Esophagus mucosa (tissue), 1 donor: ENCODE measurements at places on chromosomes 2 and 18. TPM values are rescaled to one million over a fixed set of nuclear protein-coding genes. Genes with fewer than 3 reads are reported as not detected.

TCF23 gene
- not detected for total RNA-seq

RBM43 gene
- total RNA-seq: 3.1 TPM

C2orf66 gene
- total RNA-seq: not detected

IL36A gene
- 167 TPM for total RNA-seq

GALR1 gene
- not detected for total RNA-seq

DTNA gene
- total RNA-seq: 2.3 TPM

MEMO1 gene
- 52.2 TPM for total RNA-seq

DNA sequence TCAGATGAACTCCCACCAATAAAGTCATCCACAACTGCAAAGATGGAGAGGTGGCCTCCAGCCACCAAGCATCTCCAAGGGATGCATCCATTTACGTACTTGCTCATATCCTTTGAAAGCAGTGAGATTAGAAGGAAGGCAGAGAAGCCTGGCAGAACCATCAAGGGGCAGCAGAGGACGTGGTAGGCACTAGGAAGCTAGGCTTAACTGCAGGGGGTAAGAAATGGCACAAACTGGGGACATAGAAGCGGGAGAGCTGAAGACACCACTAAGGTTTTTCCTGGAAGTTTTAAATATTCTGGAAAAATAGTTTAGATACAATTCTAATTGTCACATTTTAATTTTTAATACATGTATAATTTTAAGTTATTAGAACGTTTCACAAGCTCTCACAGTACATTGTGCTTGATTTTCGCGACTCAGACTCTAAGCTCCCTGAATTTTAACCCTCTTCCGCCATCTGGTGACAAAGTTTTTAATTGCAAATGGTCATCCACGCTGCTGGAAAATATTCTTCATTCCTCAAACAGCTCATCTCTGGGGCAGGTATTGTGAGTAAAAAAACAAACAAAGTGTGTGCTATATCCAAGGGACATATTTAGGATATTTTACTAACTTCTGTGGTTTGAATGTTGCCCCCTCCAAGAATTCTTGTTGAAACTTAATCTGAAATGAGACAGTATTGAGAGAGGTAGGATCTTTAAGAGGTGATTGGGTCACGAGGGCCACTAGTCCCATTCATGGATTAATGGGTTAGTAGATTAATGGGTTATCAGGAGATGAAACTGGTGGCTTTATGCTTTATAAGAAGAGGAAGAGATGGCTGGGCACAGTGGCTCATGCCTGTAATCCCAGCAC lies 1.6 kb upstream of the PSTPIP2 start:
- peak; percentile 19 for ATAC-seq

DNA sequence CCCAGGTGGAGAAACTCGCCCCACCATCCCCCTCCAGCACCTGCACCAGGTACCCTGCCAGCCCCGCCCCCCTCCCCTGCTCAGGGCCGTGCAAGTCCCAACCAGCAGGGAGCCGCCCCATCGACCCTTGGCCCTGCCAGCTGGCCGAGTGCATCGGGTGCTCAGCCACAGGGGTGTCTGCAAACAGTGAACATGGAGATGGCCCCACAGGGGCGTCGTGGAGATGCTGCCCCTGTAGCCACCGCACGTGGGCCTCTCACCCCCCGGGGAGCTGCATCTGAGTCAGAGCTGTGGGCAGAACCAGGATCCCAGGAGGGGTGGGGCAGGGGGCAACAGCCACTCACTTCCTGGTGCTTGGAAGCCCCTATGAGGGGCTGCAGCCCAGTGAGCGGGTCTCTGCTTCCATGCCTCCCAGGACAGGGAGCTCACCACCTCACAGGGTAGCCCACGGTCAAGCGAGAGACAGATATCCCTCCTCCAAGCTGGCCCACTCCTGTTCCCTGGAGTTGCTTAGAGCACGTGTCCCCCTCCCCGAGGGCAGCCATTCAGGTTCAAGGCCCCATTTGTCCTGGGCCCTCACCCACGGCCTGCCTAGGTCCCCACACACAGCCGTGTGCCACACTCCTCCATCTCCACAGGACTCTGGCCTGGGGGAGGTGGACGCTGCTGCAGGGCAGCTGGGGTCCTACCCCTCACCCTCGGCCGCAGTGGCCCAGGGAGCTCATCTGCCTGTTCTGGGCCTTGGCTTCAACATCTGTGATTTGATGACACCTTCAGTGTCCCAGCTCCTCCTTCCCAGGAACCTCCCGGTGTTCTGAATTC lies 1.1 kb upstream of the MAB21L4 start:
- ATAC-seq: peak; percentile 44

DNA sequence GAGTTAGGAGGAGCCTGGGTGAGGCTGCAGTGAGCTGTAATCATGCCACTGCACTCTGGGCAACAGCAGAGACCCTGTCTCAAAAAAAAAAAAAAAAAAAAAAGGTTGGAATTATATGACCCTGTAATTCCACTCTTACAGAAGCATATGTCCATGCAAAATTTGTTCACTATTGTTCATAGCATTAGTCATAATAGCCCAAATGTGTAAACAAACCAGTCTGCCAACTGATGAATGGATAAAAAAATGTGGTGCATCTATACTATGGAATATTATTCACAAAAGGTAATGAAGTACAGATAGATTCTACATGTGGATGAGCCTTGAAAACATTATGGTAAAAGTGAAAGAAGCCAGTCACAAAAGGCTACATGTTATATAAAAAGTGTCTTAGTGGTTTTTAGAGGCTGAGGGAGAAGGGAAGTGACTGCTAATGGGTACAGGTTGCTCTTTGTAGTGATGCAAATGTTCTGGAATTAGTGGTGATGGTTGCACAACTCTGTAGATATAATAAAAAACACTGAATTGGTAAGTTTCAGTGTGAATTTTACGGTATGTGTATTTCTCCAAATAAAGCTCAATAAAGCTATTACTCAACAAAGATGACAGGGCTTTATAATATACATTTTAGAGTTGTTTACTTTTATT lies 9.4 kb downstream of the COA5 start:
- peak; percentile 55 for ATAC-seq

- no peak for ATAC-seq
These were observed 292.8 kb downstream of the LNPK start for GRCh38 chr2:175709248-175709647.

DNA sequence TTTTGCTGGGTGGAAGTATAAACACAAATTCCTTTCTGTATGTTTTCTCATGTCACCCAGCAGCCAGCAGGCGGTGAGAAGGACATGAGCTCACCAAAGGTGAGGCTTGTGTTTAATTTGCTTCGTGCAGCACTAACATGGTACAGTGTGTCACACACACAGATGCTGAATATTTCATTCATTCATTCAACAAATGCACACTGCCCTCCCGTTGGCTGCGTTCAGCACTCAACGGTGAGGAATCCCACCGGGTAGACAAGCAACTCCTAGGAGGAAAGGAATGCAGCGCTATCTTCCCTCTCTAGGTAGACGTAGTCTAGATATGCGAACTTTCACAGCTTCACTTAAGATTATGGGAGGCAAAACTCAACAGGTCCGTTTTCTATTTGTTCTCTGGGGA lies 85.1 kb downstream of the LONRF2 start:
- no peak for ATAC-seq

GRCh38 chr2:124898827-124899226 lies 873.7 kb downstream of the CNTNAP5 start:
- ATAC-seq: no peak

DNA sequence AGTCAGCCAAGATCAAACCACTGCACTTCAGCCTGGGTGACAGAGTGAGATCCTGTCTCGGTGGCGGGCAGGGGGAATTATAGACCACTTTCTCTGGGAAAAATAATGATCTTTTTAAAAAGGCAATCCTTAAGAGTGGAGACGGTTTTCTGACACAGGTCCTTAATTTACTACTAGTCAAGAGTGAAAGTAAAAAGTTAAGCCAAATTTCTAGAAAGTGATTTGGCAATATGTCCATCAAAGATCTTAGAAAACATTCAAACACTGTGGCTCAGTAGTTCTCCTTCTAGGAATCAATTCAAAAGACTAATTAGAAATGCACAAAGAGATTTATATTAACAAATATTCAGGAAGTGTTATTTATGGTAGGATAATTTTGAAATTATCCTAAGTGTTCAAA lies 148.5 kb upstream of the DNMT3A start:
- no peak for ATAC-seq

DNA sequence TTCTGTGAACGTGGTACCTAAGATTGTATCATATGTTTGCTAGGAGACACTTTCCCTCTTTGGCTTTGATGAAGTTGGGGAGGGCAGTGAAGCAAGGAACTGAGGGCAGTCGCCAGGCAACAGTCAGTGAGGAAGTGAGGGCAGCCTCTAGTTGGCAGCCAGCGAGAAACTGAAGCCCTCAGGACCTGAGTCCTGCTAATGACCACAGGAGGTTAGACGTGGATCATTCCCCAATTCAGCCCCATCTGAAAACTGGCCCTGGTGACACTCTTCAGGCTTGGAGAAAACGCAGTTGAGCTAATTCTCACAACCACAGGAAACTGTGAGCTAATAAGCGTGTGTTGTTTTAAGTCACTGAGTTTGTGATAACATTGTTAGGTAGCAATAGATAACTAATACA lies 84.5 kb upstream of the REG3G start:
- no peak for ATAC-seq

DNA sequence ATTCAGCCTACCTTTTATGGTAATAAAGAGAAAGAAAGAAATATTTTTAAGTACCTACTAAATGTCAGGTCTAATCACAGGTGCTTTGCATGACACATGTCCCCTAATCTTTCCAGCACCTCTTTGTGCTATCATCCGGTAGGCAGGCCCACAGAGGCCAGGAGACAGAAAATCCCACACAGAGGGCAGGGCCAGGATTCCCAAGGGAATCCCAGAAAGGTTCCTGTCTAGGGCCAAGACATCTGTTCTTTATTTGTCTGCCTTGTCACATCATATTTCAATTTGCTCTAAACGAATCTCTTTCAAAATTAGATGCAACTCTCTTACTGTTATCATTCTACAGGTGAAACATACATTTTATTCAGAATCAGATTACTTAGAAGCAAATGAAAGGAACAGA lies 676.1 kb upstream of the GYPC start:
- no peak for ATAC-seq

DNA sequence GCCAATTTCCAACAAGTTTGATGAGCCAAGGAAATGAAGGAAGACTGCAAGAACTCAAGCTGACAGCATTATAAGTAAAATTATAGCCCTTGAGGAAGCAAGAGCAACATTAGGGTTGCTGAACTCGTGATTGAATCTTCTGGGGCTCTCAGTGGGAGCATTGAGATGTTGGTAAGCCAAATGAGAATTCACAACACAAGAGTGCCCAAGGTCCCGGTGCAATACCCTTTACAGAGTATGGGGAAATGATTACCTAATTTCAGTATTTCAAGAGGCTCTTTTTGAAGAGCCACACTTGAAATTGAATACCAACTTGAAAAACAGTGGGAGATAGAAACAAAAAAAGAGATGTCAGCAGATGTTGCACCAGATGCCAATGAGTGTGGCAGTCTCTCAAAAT lies 554.5 kb downstream of the STK39 start:
- no peak for ATAC-seq

GRCh38 chr2:57552885-57553284 lies 493.7 kb upstream of the VRK2 start:
- ATAC-seq: no peak

GRCh38 chr18:76545433-76546087 lies 50.5 kb upstream of the ZNF516 start:
- no peak for ATAC-seq

- peak; percentile 97 for ATAC-seq
These were observed 34.1 kb downstream of the SERPINB11 start for GRCh38 chr18:63736876-63737275.

DNA sequence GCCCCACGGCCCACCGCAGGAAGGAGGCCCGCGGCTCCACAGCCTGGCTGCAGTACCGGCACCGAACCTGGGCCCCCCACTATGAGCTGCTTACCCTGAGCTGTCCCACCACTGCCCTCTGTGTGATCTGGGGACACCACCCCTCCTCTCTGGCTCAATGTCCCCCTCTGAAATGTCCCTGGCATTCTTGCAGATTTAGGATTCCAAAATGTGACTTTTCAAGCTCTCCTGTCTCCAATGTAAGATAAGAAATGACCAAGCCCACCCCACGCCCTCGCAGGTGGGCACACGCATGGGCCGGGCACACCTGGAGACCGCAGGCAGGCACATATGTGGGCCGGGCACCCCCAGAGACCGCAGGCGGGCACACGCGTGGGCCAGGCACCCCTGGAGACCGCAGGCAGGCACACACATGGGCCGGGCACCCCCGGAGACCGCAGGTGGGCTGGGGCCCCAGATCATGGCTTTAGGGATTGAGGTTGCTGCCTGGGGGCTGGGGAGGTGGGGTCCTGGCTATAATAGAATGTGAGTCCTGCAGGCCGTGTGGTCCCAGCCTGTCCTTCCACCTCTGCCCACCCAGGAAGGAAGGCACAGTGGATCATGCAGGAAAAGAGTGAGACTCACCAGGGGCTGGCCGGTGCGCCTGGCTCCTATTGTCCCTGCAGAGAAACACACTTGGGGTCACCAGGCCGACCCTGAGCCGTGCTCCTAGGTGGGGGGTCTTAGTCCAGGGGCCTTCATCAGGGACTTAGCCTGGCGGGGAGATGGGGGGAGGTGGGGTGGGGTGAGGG lies 7.2 kb downstream of the PDCD1 start:
- no peak for ATAC-seq

DNA sequence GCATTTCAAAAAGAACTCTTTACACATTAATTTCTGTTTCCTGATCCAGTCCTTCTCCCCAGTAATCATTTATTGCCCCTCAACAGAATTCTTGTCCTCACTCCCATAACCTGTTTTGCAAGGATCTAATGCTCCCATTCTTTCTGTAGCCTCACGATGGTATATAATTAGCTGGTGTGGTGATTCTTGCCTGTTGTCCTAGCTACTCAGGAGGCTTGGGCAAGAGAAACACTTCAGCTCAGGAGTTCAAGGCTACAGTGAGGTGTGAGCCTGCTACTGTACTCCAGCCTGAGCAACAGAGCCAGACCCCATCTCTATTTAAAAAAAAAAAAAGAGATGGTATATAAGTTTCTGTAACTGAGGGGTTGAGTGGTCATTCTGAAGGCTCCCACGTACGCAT lies 7.7 kb upstream of the TRAPPC8 start:
- ATAC-seq: no peak

- ATAC-seq: no peak
These were observed 179.1 kb downstream of the RDH14 start for GRCh38 chr2:18381386-18381785.

DNA sequence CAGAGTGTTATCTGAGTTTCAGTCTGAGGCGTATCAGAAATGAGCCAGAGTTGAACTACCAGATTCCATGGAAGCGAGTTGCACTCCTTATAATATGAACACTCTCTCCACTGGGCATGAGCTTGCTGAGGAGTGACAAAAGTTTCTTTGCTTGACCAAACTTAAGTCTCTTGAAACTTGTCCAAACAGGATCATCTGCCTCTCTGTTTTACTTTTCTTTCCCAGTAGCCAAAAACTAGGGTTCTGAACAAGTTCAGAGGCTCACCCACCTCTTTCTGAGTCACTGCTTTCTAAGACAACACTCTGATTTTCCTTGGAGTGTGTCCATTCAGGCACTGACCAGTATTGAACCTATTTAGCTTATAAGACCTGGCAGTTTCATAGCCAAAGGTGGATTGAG lies 233.2 kb upstream of the TCF4 start:
- ATAC-seq: no peak

DNA sequence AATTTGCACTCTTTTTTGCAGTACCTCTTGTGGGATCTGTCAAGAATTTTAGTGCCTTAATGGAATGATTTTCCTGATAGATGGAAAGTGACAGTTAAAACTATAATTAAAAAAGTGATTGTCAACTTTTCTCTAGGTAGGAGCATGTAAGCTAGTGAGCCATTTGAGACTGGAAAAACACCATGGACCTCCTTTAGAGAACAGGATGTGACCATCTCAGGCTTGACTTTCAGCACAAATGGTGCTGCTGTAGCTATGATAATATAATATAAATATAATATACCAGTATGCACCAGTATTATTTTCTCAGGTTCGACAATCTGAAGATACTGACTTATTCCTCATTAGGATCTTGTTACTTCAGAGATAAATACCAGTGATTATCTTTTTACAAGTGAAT lies 27.8 kb downstream of the ZNF236 start:
- ATAC-seq: no peak
